ENCODE measurements at places on chromosomes 12 and 14. TPM values are rescaled to one million over a fixed set of nuclear protein-coding genes. Genes with fewer than 3 reads are reported as not detected.

Gene GPR137C
- total RNA-seq: 0.65 TPM

Gene SOX5
- 0.30 TPM for total RNA-seq

Gene GPR135
- total RNA-seq: 0.61 TPM

Gene MUCL1
- not detected for total RNA-seq

Gene IRAK3
- 10.0 TPM for total RNA-seq

Gene GXYLT1
- 18.5 TPM for total RNA-seq

Gene CLEC1A
- total RNA-seq: 24.4 TPM

Gene BCAT1
- 256 TPM for total RNA-seq

Gene TSPAN9
- 35.1 TPM for total RNA-seq

Gene ATG14
- total RNA-seq: 14.9 TPM

Gene GARIN6
- not detected for total RNA-seq

Gene GLIPR1L2
- total RNA-seq: not detected

Gene KLRC1
- total RNA-seq: not detected

Gene FAM186B
- total RNA-seq: 0.32 TPM

Gene COX14
- 48.4 TPM for total RNA-seq

Gene ACOT4
- 0.61 TPM for total RNA-seq

Gene PKP2
- total RNA-seq: 5.5 TPM

Gene SERPINA10
- not detected for total RNA-seq

Gene KERA
- total RNA-seq: not detected

Gene MAP1LC3B2
- total RNA-seq: 0.32 TPM

Gene KRR1
- 42.6 TPM for total RNA-seq

Gene GNG2
- total RNA-seq: 0.65 TPM

Gene SYT10
- not detected for total RNA-seq

Gene TGFB3
- total RNA-seq: 1.3 TPM

Gene PCED1B
- 1.1 TPM for total RNA-seq

Gene NR4A1
- total RNA-seq: 0.97 TPM
